Ureter (tissue), 1 donor: ENCODE measurements at places on chromosomes 6 and 20. TPM values are rescaled to one million over a fixed set of nuclear protein-coding genes. Genes with fewer than 3 reads are reported as not detected.

The RNGTT gene
- 14.9 TPM for total RNA-seq

The CRISP3 gene
- 117 TPM for total RNA-seq

The FKBP1C gene
- total RNA-seq: not detected

The KCNK16 gene
- not detected for total RNA-seq

The CALHM4 gene
- total RNA-seq: not detected

DNA sequence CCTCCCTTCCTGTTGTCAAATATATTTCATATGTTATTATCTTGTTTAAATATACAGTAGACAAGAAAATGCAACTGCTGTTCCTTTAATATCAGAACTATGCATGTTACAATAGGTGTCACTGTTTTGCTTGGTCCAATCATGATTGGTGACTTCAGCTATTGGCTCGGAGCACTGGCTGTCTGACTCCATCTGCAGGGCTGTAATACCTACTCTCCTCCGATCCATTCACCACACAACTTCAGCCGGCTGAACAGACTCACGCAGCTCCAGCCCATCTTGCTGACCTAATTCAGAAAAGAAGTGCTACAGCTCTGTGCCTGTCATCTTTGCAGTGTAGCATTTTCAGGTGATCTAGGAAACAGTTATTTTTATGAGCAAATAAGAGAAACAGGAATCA lies at the start of gene BTBD3:
TSS of gene BTBD3 (plus strand) at position 231 of the 400 bp plus-strand sequence. CDS start 383 bp downstream, outside the sequence.
- DNase-seq: peak; percentile 69

DNA sequence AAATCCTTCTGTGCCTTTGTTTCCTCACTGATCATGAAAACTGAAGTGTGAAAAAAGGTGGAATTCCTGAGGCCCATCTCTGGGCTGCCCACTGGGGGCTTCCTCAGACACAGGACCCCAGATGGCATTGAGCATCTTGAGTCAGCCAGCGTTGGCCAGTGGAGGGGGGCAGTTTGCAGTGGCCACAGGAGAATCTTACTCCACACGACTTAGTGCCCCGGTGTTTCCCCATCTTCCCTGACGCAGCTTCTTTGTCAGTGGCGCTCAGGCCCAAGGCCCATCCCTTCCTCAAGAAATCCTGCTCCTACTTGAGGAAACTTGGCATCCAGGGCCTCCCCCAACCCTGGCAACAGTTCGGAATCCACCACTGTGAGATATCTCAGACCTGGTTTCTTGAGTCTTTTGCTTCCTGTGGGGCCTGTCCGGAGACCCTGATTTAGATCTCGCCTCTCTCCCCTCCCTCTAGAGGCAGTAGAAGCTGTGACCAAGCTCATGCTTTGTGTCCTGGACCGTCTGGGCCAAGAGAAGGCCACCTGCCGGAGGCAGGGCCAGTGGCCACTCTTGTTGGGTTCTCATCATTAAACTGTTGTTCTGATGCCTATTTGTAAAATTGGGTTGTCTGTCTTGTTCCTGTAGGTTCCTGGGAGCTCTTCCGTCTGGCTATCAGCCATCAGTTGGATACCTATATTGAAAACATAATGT lies 20.2 kb upstream of the DLGAP4 start:
- DNase-seq: no peak

DNA sequence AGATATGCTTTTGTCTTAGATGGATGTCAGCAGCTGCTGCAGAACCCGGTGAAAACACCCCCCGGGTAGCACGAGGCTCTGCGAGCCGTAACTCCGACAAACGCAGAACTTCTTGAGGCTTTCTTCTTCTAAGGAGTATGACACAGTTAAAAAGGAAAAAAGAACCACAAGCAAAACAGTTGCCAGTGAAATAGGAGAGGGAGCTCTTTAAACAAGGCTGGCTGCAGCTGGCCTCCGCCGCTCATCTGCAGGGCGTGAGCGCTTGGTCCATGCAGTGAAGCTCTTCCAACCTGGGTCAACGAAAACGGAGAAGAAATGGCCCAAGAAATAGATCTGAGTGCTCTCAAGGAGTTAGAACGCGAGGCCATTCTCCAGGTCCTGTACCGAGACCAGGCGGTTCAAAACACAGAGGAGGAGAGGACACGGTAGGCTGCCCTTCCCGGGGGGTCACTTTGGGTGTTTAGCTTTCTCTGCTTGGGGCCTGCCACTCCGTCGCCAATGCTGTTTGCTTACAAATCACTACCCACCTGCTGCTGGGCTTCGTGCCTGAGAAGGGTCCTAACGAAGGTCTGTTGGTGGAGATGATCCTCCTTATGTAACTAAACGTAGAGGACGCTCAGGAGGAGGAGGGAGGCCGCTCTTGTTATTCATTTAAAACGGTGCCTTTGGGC lies 13.2 kb downstream of the SYTL3 start:
- peak; percentile 43 for DNase-seq

- DNase-seq: no peak
Measured at GRCh38 chr6:35782424-35782823, 1.6 kb downstream of the CLPSL1 start.

GRCh38 chr6:25564943-25565342 lies 87.1 kb upstream of the SCGN start:
- DNase-seq: no peak

DNA sequence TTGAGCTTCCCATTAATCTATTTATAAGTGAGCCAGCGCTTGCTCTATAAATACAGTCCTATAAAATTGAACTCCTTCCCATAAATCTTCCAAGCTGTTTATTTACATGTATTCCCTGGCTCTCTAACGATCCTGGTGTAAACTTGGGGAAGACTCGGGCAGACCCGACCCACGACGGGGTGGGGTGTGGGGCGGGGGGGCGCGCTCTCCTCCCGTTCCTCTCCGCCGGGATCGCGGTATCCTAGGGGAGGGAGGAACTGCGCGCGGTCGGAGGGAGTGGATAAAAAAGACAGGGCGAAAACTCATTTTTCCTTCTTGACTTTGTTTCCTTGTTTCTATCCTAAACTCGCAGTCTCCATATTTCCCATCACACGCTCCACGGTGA lies 31.1 kb downstream of the TFAP2B start:
- DNase-seq: no peak

GRCh38 chr6:119205911-119206618 lies 127.6 kb upstream of the FAM184A start:
- no peak for DNase-seq

DNA sequence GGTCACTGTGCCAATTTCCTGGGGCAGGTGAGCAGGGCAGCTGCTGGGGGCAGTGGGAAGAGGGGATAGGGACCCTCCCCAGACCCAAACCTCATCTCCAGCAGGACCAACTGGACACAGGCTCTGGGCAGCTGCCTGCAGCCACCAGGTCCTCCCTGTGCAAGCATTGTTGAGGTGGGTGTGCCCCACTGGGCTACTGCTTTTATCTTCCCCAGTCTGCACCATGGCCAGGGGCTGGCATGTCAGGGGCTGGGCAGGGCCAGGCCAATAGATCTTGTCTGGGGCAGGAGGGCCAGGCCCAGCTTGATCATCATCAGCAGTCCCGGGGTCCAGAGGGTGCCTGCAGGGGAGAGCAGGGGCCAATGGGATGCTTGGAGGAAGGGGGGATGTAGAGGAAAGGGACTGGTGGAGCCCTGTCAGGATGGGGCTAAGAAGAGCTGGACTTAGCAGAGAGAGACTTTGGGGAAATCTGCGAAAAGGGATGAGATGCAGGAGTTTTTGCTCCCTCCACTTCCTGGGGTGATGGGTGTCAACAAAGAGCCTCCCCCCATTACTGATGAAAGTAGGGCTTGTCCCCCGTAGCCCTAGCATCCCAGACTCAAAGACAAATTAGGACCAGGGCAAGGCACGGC lies 5.7 kb downstream of the EBF4 start:
- DNase-seq: peak; percentile 37

DNA sequence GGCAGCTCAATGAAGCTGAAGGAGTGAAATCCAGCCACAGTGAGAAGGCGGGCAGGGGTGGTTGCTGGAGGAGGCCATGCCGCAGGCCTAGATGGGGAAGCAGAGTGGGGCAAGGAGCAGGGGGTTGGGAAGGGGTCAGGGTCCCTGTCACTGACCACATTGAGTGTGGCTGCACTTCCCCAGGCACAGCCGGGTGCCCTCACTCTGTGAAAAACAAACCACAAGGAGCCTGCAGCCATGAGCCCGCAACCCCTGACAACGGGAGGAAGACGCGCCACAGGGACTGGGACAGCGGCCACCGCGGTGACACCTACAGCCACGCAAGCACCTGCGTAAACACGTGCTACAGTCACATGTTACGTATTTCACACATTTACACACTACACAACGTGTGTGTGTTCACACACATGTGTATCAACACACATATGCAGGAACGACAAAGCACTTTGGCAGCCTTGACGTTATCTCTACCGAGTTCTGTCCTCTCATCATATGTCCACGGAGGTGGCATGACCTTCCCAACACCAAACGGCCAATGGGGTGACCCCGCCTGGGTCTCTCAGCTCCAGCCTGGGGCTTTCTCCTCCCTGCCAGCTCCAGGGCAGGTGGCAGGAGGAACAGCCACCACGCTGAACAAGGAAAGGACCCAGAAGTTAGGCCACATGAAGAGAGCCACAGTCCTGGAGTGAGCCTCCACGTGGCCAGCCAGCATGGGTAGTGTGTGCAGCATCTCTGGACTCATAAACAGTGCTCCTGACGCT lies 137.6 kb upstream of the RPS6KA2 start:
- no peak for DNase-seq

DNA sequence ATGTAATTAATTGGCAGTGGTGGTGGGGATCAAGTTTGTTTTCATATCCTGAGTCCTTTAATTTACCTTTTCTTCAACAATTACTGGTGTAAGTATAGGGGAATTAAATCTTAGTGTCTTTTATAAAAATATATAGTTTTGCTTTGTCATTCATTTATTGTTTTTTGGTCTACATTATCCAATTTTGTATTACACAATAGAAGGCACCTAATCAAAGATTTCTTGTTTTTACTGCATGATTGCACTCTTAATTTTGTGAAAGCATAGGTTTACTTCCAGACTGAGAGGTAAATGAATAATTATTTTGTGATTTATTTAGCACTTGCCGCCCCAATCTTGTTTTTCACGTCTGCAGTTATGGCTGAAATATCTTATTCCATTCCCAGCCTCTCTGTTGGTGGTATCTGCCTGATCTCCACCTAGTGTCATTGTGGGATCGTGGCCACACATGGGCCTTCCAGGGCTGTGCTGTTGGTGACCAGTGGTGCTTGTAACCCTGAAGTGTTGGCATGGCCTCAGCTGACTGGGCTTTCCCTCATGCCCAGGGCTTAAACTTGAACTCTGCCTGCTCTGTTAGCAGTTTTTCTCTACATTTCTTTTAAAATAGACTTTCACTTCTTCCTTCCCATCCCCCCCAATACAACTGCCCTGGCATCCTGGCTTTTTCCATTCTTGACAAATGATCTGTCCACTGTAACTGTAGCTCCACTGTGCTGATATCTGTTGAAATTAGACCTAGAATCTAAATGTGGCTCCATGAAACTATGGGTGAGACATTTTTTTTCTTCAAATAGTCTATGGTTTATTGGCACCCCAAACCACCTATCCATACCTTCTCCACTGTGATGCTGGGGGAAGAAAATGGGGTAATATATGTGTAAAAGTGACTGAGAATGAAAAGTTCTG lies 24.8 kb downstream of the E2F3 start:
- DNase-seq: no peak

DNA sequence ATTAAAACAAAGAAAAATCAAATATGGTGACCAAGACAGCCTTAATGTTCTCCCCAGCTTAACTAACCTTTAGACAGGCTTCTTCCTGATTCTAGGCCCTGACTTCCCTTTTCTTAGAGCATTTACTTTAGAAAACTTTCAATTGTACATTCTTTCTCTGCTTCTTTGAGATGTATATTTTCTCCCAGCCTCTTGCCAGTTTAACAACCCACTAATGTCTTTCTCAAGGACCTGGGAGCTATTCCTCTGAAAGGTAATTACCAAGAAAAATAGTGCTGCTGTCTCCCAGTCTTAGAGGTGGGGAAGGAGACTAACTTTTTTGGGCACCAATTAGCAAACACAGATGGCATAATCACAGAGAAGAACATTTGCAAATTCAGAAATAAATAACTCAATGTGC lies 62.8 kb upstream of the KCNQ5 start:
- DNase-seq: no peak
